ENCODE measurements at places on chromosomes 2 and 18.

- no peak for DNase-seq
These were observed 207.1 kb downstream of the TMX3 start for GRCh38 chr18:68507781-68508180.

DNA sequence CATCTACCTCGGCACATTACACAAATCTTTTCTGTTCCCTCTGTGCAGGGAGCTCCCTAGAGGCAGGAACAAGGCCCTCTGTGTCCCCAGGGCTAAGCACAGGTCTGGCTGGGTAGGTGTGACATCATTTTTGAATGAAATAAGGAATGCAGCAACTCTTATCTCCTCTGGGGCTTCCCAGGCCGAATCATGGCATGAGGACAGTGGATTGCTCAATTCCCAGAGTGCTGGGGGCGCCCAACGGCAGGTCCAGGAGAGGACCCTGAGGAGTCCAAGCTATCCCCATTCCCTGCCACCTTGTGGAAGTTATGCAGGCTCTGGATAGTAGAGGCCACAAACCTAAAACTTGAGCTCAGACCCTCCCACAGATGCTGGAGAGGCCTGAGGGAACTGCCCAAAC is 158.0 kb upstream of the RAB6C start:
- no peak for DNase-seq

DNA sequence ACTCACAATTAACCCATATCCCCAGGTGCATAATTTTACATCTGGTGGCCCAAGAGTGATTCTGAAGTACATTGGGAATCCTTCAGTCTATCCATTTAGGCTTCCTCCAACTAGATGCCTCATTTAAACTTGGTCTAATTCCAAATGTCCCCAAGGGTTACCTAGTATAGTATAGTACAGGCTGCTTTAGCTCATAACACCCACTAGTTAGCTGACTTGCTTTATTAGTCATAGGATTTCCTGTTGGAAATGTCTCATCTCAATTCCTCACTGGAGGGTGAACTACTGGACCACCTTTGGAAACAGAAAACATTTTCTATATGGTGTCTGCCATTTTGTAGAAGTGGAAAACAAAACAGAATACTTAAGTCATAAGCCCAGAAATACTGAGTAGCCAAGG is 202.5 kb upstream of the SESTD1 start:
- DNase-seq = no peak

- peak; percentile 18 for DNase-seq
These were observed 19.6 kb upstream of the KCNG3 start for GRCh38 chr2:42513252-42513918.

DNA sequence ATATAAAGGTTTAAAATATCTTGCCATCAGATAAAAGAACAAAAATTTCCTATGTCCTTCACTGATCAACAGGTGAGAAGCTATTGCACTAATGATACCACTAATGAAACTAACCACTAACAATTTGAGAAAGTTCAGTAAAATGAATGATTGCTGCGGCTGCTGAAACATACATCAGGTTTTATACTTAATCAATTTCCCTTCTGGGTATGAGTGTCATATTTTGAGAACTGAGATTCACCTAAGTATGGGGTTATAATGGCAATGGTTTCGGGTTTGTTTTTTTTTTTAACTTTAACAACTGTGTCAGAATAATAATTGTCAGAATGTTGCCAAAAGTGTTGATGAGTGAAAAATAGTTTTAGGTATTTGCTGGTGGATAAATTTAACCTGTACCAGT is 151.3 kb upstream of the SLC39A10 start:
- no peak for DNase-seq

- no peak for DNase-seq
These were observed 453.2 kb upstream of the SETBP1 start for GRCh38 chr18:44227501-44227900.

DNA sequence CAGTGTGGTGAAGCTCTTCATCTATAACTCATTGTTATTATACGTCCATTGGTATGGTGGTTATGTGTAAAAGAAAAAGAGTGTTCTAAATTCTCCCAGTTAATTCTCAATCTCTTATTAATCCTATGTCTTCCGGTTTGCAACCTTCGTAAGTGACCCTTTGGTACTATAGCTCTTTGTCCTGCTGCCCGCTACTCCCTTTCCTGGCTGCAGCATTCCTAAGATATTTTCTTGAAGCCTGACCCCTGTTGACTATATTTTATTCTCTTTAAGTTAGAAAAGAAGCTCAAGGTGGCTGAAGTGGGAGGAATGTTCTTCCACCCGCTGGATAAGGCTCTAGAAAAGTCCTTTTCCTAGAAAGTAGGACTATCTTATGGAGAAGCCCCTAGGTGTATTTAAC is 684.8 kb downstream of the SOCS6 start:
- no peak for DNase-seq

GRCh38 chr2:185291035-185291647 is 447.5 kb upstream of the FSIP2 start:
- no peak for DNase-seq

GRCh38 chr2:35787302-35788031 is 568.1 kb upstream of the CRIM1 start:
- DNase-seq = no peak

DNA sequence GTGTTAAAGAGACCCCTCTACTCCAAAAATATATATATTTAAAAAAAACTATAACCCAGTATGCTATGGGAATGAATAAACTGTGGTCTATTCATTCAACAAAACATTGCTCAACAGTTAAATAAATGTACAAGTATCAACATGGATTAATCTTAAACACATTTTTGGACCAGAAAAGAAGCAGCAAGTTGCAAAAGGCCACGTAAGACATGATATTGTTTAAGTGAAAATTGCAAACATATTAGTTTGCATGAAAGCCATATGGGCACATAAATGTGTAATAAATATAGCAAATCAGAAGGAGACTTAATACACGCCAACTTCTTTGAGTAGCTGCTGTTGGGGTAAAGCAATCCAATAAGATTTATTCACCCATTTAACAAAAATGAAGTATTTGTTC is 321.5 kb downstream of the FBXO15 start:
- DNase-seq = no peak
